ENCODE measurements at places on chromosomes 7 and 10.

DNA sequence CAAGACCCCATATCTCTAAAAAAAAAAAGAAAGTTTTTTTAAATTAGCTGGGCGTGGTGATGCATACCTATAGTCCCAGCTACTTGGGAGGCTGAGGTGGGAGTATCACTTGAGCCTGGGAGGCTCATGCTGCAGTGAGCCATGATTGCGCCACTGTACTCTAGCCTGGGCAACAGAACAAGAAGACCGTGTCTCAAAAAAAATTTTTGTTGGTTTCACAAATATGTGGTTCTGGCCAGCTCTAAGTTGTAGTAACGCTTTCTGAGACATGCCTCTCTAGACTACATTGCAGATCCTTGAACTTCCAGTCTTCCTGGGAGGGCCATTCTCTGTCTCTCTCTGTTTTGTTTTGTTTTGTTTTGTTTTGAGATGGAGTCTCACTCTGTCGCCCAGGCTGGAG lies 24.6 kb upstream of the RHBDD2 start:
- DNase-seq, result no peak

- no peak for DNase-seq
These were observed 87.8 kb upstream of the PPP2R2D start for GRCh38 chr10:131812736-131813604.

DNA sequence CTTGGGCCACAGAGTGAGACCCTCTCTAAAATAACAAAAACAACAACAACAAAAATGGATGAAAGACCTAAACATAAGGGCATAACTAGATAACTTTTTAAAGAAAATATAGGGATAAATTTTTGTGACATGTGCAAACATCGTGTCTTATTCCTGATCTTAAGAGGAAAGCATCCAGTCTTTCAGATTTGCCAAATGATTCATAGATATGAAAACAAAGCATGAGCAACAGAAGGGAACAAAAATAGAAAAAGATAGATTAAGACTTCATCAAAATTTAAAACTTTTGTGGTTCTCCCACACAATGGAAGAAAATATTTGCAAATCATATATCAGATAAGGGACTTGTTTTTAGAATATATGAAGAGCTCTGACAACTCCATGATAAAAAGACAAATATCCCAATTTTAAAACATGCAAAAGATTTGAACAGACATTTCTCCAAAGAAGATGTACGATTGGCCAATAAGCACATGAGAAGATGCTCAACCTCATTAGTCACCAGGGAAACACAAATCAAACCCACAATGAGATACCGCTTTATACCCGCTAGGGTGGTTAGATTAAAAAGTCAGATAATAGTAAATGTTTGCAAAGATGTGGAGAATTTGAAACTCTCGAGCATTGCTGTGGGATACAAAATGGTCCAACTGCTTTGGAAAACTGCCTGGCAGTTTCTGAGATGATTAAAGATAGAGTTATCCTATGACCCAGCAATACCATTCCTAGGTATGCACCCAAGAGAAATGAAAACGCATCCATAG lies 20.3 kb downstream of the PPIF start:
- no peak for DNase-seq

DNA sequence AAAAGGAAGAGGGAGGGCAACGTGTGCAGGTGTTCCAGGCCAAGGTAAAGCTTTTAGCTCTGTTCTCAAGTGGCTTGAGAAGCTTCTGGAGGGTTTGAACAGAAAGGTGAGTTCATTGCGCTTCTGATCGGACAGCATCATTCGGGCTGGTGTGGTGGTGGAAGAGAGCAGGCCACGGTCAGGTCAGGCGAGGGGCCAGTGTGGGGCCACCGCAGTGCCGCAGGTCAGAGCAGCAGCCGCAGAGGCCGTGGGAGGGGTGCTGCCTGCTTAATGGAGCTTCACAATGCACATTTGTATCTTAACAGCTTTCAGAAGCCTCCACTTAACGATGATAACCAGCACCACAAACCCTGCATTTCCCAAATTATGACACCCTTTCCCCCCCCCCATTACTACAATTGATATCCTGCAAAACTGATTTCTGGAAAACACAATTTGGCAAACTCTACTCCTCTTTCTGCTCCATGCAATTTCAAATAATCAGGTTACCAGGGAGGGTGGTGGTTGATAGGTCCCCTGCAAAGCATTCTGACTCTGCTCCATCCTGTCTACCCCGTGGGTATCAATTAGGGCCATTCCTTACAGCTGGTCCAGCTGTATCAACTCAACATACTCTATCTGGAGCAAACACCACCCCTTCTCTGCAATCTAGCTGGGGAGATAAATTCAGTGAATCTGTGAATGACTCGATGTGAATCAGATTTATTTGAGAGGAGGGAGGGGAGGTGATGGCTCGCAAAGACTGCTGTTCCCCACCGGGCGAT lies 162.9 kb downstream of the ACTR3B start:
- no peak for DNase-seq

GRCh38 chr10:12334186-12334530 lies 15.2 kb upstream of the CAMK1D start:
- DNase-seq, result no peak

DNA sequence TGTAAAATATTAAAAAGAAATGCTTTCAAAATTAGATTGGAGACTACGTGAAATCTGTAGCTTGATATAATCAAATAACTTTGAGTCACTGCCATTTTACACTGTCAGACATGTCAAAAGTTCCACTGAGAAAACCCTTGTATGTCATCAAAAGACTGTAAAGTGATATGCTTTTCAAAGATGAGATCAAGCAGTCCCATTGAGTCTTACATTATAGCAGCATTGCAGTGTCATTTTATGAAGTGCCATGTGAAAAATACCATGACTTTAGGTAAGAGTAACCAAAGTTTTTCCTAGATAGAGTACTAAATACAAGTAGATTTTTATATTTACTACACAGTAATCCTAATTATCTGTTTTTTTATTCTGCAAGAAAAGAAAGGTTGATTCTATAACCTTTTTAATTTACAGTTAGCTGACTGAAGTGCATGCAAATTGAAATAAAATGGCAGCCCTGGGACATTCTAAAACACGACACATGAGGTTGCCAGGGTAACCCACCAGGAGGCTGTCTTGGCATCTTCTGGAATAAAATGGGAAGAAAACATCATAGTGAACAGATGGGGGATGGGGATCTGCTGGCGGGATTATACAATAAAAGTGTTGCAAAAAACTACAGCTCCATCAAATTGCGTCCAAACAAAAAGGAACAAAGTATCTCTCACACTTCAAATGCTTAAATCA lies 91.3 kb upstream of the TMEM106B start:
- no peak for DNase-seq

- DNase-seq, result peak; percentile 90
These were observed 248.4 kb downstream of the WDR11 start for GRCh38 chr10:121099592-121099991.

- peak; percentile 80 for DNase-seq
These were observed 59.0 kb downstream of the EGFR start for GRCh38 chr7:55077561-55078410.

DNA sequence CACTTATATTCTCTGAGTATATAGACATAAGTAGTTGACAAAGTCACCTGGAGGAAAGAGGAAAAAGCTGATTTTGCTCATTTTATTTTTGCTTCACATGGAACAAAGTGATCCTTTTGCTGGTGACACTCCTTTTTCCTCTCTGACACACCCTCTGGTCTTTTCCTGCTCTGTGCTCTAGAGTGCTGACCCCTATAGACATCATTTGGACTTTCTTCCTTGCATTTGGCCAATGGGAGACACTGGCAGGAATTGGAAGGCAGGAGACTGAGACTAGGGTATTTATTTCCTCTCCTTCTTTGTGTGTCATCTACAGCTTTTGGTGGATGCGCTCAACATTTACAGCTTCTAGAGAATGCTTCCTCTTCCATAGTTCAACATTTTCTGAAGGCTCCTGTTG lies 1078.1 kb downstream of the SORCS1 start:
- DNase-seq, result no peak

DNA sequence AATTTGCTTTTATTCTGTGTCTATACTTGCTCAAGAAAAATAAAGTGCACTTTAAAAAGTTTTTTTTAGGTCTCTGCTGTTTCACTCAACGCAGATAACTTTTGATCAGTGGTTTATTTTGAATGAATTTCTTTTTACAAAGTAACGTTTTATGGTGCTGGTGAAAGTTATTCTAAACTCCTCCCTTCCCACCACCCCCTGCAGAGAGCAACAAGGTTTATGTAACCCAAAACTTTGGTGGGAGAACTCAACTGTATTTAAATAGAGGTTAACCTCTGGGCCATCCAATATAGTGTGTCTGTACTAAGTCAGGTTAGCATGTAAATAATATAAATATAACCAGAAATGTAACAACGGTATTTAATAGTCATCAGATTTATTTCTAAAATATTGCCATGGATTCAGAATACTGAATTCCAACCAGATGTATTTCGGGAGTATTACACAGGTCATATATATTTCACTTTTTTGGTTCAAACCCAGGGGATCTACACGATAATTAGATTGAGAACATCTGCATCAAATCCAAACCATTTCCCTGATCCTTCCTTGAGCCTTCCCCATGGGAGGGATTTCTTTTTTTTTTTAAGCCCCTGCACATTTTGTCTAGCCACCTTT lies 3.9 kb upstream of the CUX1 start:
- DNase-seq, result no peak
